ENCODE measurements at places on chromosomes 6 and 20.

DNA sequence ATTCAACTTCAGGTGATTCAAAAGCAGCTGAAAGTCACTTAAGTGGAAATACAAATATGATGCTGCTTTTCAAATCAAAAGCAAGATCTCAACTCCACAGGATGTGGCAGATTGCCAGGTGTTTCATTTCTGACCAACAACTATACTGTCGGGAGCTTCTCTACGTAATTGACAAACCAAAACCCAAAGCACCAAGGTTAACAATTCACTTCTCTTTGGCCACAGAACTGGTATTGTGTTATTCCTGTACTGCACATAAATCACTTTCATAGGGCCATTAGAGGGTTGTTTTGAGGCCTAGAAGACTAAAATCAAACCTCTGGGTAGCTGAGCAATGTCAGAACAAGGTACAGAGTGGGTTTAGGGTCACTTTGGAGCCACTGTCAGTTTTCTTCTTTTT lies 169.7 kb downstream of the HAO1 start:
- DNase-seq: no peak

DNA sequence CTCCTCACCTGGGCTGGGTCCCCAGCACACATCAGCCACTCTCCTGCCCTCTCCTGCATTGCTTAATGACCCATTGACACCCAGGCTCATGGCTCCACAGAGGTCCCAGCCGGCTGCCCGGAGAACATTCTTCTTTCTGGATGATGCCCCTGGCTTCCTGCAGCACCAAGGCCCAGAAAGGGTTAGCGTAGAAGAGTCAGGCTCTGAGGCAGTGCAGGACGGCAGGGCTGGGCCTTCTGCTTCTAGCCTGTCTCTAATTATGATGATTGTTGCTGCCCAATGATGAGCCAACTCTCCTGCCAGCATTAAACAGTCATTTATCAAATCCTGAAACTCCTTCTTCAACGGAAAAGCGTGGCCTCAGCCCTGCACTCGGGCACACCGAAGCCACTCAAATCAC lies 66.4 kb downstream of the ZNF217 start:
- DNase-seq: no peak

- DNase-seq: no peak
Observed at GRCh38 chr20:46967646-46968045, 73.0 kb downstream of the EYA2 start.

GRCh38 chr6:13302751-13303667 lies 25.3 kb downstream of the TBC1D7 start:
- peak; percentile 8 for DNase-seq

- DNase-seq: no peak
Observed at GRCh38 chr6:11333132-11333849, 100.8 kb upstream of the NEDD9 start.

DNA sequence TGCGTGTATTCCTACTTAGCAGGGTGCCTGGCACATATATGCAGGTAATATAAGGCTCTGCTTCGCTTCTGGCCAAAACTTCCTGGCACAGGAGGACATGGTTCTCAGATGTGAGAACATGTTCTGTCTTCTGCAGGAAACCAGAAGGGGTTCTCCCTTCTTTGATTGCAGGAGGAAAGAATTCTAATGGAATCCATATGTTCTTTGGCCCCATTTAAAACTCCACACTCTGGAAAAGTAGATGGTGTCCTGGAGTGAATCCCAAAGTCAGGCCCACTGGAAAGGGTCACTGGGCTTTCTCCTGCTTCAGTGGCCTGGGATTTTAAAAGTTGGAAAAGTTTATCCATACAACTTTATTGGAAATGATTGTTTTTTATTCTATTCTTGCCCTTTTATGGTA lies 16.4 kb upstream of the CYP24A1 start:
- no peak for DNase-seq

- no peak for DNase-seq
Observed at GRCh38 chr20:53231061-53231460, 258.9 kb downstream of the TSHZ2 start.

- DNase-seq: no peak
Observed at GRCh38 chr6:113610377-113610988, 246.7 kb upstream of the MARCKS start.

GRCh38 chr6:157432231-157432891 lies 51.4 kb downstream of the ZDHHC14 start:
- DNase-seq: no peak

- no peak for DNase-seq
Observed at GRCh38 chr20:5936238-5936637, 14.1 kb downstream of the TRMT6 start.

- DNase-seq: no peak
Observed at GRCh38 chr6:154358019-154358545, 1.5 kb upstream of the IPCEF1 start.

DNA sequence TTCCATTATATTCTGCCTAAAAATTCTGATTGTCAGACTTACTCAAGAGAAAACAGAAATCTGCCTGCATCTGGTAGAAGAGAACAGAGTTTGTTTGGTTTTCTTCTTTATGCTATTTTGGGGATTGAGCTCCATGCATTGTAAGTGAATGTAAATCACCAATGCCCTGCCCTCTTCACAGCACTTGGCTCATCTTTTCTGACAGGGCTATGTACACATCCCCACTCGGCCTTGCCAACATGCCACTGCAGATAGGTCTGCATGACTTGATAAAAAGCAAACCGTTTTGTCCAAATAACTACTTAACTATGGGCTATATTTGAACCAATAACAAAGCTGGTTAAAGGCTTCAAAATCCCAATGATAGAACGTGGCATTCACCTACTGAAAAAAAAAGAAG lies 117.7 kb downstream of the IBTK start:
- DNase-seq: no peak

DNA sequence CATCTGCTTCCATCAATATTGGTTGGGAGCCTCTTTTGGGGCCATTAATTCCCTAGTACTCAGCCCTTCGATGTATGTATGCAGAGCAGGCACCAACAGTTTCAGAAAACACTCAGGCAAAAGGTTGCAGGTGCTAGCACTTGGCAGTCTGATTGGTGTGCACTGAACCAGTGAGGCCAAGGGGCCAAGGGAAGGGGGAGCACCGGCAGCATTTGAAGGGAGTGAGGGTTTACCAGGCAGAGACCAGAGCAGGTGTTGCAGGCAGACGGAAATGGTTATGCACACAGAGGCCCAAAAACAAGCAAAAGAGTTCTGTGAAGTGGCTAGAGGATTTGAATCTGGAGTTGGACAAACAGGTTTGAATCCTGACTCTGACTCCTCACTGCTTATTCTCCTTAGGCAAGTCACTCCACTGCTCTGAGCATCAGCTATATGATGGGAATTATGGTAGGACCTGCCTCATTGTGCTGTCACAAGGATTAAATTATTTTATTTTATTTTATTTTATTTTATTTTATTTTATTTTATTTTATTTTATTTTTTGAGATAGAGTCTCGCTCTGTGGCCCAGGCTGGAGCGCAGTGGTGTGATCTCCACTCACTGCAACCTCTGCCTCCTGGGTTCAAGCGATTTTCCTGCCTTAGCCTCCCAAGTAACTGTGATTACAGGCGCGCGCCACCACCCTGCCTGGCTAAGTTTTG lies 58.1 kb upstream of the SHLD1 start:
- DNase-seq: no peak

- DNase-seq: no peak
Observed at GRCh38 chr20:47117773-47118172, 223.1 kb downstream of the EYA2 start.

DNA sequence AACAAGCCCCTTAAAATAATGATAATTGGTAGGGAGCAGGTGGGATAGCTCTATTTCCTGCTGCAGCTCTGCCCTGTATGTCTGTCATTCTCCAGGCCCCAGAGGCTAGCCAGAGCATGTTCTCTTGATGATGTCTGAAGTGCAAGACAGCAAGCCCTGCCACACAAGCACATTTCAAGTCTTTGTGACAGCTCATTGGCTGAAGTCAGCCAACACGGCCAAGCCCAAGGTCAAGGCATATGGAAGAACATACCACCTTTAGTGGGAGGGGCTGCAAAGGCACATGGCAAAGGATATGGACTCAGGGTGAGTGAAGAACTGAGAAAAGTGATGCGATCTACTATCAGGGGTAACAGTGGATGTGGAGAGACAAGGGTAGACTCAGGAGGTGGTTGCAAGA lies 116.1 kb downstream of the PRND start:
- no peak for DNase-seq

- no peak for DNase-seq
Observed at GRCh38 chr20:59006167-59006863, 739 bp downstream of the CTSZ start.

GRCh38 chr20:59437601-59438031 lies 137.2 kb downstream of the EDN3 start:
- no peak for DNase-seq

DNA sequence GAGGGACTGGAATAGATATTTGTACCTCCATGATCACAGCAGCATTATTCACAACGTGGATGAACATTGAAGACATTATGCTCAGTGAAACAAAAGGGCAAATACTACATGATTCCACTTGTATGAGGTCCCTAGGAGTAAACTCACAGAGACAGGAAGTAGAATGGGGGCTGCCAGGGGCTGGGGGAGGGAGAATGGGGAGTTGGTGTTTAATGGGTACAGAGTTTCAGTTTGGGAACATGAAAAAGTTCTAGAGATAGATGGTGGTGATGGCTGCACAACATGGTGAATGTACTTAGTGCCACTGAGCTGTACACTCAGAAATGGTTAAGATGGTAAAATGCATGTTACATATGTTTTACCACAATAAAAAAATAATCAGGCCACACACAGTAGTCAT lies 164.3 kb upstream of the RREB1 start:
- DNase-seq: no peak

- no peak for DNase-seq
Observed at GRCh38 chr20:21574443-21574842, 60.6 kb upstream of the NKX2-2 start.

DNA sequence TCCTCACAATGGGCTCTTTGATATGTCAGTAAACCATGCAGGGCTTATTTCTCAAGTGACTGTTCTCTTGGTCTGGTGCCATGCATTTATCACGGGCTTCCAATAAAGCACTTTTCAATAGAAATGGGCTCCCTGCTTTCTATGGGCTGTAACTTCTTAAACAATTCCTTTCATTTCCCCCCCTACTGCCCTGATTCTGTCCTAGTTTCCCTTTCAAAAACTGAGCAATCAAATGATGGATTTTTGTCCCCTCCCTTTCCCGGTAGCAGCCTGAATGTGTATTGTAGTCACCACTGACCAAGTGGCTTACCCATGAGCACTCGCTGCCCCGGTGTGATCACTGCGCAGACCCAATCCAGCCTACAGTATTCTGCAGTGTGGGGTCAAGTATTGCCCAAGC lies 13.9 kb downstream of the RPS10 start:
- DNase-seq: no peak

- peak; percentile 69 for DNase-seq
Observed at GRCh38 chr6:98946879-98947410, 801 bp downstream of the FBXL4 start.

GRCh38 chr6:136752554-136752953 lies 39.7 kb downstream of the MAP3K5 start:
- no peak for DNase-seq

GRCh38 chr20:53786445-53787267 lies 193.0 kb upstream of the ZNF217 start:
- DNase-seq: no peak

GRCh38 chr6:67221226-67221625 lies 1413.9 kb upstream of the ADGRB3 start:
- DNase-seq: no peak

DNA sequence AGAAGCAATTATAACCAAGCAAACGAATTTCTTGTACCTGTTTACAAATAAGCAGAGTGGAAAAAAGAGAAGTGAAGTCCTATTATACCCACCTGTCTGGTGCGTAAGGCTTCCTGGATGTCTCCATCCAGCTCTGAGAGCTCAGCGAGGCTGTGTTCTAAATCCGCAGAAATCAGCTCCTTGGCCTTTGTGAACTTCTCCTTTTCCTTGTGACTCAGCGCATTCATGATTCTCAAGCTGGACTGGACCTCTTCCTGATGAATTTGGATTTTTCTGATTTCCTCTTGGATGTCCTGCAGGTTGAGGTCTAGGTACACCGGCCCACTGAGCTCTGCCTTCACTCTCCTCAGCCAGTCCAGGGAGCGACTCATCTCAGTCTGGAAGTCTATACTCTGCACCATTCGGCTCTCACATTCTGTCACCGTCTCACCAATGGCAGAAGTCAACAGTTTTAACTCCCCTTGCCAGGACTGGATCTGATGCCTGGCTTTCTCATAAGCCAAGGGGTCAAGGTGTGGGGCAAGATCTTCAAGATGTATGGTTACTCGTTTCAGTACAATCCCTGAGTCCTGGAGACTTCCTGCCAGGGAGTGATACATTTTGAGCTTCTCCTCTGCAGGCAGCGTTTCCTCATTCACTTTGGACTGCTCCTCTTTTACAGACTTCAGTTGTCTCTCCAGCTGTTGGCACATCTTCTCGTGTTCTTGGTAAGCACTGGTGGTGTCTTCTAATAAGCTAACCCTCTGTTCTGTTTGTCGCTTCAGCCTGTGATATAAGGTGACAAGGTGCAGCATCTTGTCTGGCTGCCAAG lies 307.3 kb downstream of the SYNE1 start:
- no peak for DNase-seq

- no peak for DNase-seq
Observed at GRCh38 chr6:151300267-151300991, 60.7 kb downstream of the AKAP12 start.

DNA sequence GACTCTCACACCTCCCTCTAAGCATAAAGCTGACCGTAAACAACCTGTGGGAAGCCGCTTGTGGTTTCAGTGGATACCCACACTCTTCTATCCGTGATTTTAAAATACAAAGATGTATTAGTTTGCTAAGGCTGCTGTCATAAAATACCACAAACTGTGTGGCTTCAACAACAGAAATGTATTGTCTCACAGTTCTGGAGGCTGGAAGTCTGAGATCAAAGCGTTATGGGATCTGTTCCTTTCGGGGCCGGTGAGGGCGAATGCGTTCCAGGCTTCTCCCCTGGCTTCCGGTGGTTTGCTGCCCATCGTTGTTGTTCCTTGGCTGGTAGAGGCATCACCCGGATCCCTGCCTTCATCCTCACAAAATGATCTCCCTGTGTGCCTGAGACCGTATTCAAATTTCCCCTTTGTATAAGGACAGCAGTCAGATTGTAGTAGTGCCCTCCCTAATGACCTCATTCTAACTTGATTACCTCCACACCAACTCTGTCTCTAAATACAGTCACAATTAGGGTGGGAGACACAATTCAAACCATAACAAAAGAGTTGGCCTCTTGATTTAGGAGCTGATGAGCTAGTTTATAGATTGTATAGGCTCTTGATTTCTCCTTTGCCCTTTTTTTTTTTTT lies 210.6 kb upstream of the SOX4 start:
- no peak for DNase-seq

- DNase-seq: peak; percentile 60
Observed at GRCh38 chr6:37535759-37536490, 36.2 kb upstream of the CCDC167 start.

DNA sequence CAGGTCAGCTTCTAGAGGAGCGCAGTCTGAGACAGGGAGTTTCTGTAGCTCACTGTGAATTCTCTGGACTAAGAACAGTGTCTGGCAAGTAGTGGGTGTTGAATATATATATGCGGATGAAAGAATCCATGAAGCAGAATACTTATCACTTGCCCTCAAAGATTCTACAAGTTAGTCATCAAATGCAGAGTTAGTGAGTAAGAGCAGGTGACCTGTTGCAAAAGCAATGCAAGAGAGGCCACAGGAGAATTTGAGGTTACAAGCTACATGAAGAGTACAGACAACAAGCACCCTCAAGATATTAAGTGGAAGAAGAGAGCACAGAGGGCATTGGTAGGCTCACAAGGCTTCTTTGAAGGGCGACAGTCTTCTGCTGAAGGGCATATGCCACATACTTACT lies 103.4 kb upstream of the BTBD3 start:
- no peak for DNase-seq
